GM12864 (cell line): ENCODE measurements at places on chromosomes 5 and 9.

GRCh38 chr5:148443998-148444397 is 60.2 kb downstream of the FBXO38 start:
- DNase-seq, result peak; percentile 16

DNA sequence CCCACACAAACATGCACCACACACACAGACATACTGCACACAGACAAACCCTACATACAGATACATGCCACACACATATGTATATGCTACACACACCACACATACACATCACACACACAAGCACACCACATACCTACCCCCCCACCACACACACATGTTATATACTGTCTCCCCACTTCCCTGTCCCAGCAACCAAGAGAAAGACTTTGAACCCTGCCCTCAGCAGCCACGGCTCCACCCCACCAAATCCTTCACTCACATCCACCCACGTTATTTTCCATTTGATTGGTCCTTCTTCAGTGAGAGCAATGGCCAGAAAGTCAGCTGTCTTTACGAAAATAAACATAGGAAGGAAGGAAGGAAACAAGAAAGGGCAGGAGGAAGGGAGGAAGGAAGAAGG is 479.8 kb downstream of the DIRAS2 start:
- no peak for DNase-seq

- no peak for DNase-seq
Observed at GRCh38 chr5:6585939-6586646, 46.8 kb downstream of the NSUN2 start.

- no peak for DNase-seq
Observed at GRCh38 chr9:114899995-114900394, 30.4 kb downstream of the TNFSF8 start.

- DNase-seq, result no peak
Observed at GRCh38 chr9:79292731-79293280, 279.0 kb upstream of the TLE4 start.

DNA sequence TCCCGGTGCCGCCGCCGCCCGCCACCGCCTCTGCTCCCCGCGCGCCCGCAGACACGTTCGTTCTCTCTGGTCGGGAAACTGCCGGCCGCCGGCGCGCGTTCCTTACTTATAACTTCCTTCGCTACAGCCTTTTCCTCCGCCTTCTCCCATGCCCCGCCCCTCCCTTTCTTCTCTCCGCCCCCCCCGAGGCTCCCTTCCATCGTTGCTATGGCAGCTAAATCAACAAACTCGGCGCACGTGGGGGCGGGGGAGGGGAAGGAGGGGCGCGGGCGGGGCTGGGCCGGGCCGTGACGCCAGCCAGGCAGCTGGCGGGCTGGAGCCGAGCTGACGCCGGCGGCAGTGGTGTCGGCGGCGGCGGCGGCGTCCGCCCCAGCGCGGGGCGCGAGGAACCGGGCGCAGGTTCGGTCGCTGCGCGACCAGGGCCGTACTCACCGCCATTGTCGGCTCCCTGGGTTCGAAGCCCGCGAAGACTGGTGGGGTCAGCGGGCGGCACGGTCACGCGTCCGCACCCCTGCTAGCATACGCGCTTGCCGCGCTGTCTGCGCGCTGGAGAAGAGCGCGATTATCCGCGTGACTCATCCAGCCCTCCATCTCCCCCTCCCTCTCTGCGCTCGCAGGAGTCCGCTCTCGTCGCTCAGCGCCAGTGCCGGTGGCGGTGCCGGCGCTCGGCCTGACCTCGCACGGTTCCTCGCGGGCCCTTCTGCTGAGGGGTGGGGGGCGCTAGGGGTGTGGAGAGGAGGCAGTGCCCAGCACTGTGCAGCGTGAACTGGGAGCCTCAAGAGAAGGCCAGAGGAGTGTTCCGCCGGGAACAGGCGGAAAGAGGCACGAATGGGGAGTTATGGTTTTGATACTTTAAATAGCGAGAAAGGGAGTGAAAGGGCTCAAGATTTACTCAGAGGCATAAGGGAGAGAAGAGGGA is at the start of gene KLF4:
KLF4 (minus strand) TSS at position 83 of the 919 bp plus-strand sequence. CDS start 597 bp downstream, outside the sequence.
- DNase-seq, result peak; percentile 30

GRCh38 chr5:128241051-128241695 is 157.6 kb downstream of the SLC12A2 start:
- DNase-seq, result no peak

DNA sequence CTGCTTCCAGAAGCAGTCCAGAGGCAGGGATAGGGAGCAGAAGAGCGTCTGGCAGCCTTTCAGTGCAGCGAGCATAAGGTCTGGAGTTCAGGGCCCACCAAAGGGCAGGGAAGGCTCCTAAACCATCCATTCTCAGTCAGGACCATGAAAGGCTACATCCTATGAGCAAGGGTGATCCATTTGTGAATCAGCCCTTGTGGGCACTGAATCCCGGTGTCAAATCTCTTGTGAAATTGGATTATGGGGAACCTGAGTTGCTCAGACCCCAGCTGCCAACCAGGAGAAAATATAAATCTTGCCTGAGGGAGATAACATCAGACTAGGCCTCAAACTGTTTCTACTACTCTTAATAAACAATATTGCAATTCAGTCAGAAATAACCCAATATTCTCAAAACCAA is 204.4 kb downstream of the SYK start:
- no peak for DNase-seq
